ENCODE measurements at places on chromosomes 5 and 9. TPM values are rescaled to one million over a fixed set of nuclear protein-coding genes. Genes with fewer than 3 reads are reported as not detected.

Gene CYLC2
- total RNA-seq, result not detected

Gene SECISBP2
- 106 TPM for total RNA-seq

Gene SLCO6A1
- not detected for total RNA-seq

Gene ZNF462
- 11.0 TPM for total RNA-seq

Gene NSD1
- total RNA-seq, result 103 TPM

Gene SLC12A7
- total RNA-seq, result 88.0 TPM

Gene DPP7
- total RNA-seq, result 270 TPM

Gene MLANA
- total RNA-seq, result not detected

Gene ALDH1A1
- total RNA-seq, result 0.82 TPM

Gene SERF1A
- 10.5 TPM for total RNA-seq

Gene ANGPTL2
- 0.10 TPM for total RNA-seq

DNA sequence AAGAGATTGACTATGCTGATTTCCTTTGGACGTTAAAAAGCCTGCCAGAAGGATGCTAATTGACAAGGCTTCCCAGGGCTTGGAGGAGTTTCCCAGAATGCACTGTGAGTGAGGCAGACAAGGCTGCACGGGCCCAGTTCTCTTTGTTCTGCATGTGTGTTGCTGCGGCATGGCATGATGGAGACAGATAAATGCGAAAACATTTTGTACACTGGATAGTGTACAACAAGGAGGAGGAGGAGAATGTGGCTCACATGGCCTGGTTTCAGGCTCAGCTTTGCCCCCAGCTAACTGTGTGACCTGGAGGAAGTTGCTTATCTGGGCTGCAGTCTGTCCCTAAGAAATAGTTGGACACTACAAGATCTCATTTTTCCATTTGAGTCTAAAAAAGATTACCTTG is 135.5 kb upstream of the CPEB4 start:
- H3K27me3 ChIP-seq, result peaks cover 7% of the 10 kb centered on the region
- no peak overlapping the region for H3K4me3 ChIP-seq
- no peak overlapping the region for H3K27ac ChIP-seq
- no peaks in the 10 kb centered on the region for H3K4me1 ChIP-seq

- no peak for DNase-seq
- no peaks in the 10 kb centered on the region for H3K27me3 ChIP-seq
- H3K36me3 ChIP-seq, result peaks cover 46% of the 10 kb centered on the region
- peak overlapping the region; percentile 49 for H3K4me3 ChIP-seq
- H3K27ac ChIP-seq, result peak overlapping the region; percentile 100
- peaks cover 92% of the 10 kb centered on the region for H3K4me1 ChIP-seq
Measured at GRCh38 chr5:170287532-170287931, 10.0 kb downstream of the LCP2 start.

GRCh38 chr5:128334010-128334716 is 203.9 kb downstream of the FBN2 start:
- DNase-seq, result no peak
- H3K36me3 ChIP-seq, result peaks cover 2% of the 10 kb centered on the region
- no peak overlapping the region for H3K4me3 ChIP-seq
- no peaks in the 10 kb centered on the region for H3K4me1 ChIP-seq

DNA sequence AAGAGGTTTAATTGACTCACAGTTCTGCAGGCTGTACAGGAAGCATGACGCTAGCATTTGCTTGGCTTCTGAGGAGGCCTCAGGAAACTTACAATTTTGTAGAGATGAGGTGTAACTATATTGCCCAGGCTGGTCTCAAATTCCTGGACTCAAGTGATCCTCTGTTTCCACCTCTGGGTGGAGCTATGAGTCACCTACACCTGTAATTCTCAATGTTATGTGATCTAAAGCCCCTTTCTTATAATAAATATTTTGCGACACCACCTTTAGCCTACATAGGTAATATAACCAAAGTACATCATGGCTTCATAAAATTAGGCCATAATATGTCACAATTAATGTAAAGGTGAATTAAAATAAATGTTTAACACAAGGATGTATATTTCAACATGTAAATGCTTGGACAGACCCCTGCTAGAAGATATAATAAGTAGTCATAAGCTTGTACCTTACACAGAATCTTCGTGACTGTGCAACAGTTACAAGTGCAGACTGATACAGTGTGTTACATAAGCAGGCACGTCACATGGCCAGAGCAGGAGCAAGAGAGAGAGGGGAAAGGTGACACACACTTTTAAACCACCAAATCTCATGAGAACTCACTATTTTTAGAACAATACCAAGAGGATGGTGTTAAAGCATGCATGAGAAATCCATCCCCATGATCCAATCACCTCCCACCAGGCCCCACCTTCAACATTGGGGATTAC is 29.8 kb upstream of the SPINK4 start:
- H3K27ac ChIP-seq, result no peak overlapping the region
- H3K4me3 ChIP-seq, result no peak overlapping the region
- H3K27me3 ChIP-seq, result peaks cover 11% of the 10 kb centered on the region
- H3K4me1 ChIP-seq, result peaks cover 3% of the 10 kb centered on the region

GRCh38 chr9:129320575-129321285 is 142.7 kb upstream of the IER5L start:
- peak overlapping the region; percentile 74 for H3K4me3 ChIP-seq
- no peaks in the 10 kb centered on the region for H3K27me3 ChIP-seq
- H3K27ac ChIP-seq, result peak overlapping the region; percentile 27
- no peaks in the 10 kb centered on the region for H3K36me3 ChIP-seq

DNA sequence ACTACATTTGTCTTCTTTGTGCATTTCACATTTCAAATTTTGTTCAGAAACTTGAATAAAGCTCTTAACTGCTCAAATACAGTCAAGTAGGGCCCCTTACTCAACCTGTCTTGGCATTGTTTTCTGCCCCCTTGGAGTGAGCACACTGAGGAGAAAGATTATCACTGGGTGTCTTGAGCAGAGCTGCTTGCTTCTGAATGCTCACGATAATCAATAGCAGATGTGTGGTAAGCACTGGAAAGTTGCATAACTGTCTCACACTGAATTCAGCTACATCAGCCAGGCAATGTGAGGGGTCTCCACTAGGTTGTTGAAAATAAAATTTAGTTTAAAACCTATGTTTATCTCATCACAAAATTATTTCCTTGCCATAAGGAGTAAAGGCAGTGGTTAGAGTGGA is 7.8 kb upstream of the TNFAIP8 start:
- no peak overlapping the region for H3K4me3 ChIP-seq
- H3K27ac ChIP-seq, result peak overlapping the region; percentile 88
- no peak for DNase-seq
- peaks cover 2% of the 10 kb centered on the region for H3K36me3 ChIP-seq
- H3K4me1 ChIP-seq, result peaks cover 76% of the 10 kb centered on the region

- no peaks in the 10 kb centered on the region for H3K36me3 ChIP-seq
- H3K4me3 ChIP-seq, result no peak overlapping the region
- peaks cover 2% of the 10 kb centered on the region for H3K4me1 ChIP-seq
- H3K27me3 ChIP-seq, result peaks cover 20% of the 10 kb centered on the region
- no peak for DNase-seq
Measured at GRCh38 chr5:132205385-132206125, 22.1 kb downstream of the P4HA2 start.

- H3K4me1 ChIP-seq, result peaks cover 6% of the 10 kb centered on the region
- DNase-seq, result no peak
Measured at GRCh38 chr9:134725605-134725940, 84.0 kb downstream of the COL5A1 start.

DNA sequence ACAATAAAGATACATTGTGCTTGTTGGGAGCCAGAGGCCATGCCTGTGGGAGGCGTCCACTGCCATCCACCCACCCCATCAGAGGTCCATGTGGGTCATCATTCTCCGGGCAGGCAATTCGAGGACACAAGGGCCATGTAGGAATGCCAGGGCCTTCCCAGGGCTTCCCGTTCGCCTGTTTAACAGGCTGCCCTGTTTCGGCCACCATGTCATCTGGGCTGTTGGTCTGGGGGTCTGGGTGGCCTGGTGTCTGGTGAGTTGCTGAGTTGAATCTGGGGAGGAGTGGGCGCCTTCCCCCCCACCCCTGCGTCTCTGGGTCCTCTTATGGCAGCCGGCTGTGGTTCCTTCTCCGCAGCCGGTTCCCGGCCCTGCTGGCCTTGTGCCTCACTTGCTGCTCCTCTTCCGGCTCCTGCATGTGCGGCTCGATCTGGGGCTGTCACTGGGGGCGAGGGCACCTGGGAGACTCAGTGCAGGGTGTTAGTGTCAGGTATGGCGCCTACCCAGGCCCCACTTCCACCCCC is 117.4 kb downstream of the WNK2 start:
- DNase-seq, result no peak
- peaks cover 11% of the 10 kb centered on the region for H3K27me3 ChIP-seq

GRCh38 chr9:123053046-123053445 is 19.6 kb downstream of the GPR21 start:
- H3K27ac ChIP-seq, result no peak overlapping the region
- no peaks in the 10 kb centered on the region for H3K27me3 ChIP-seq
- DNase-seq, result no peak
- peaks cover 2% of the 10 kb centered on the region for H3K4me1 ChIP-seq

DNA sequence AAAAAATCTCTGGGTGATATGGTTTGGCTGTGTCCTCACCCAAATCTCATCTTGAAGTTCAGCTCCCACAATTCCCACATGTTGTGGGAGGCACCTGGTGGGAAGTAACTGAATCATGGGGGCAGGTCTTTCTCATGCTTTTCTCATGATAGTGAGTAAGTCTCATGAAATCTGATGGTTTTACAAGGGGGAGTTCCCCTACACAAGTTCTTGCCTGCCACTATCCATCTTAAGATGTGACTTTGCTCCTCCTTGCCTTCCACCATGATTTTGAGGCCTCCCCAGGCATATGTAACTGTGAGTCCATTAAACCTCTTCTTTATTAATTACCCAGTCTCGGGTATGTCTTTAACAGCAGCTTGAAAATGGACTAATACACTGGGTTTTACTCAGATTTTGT is 513.9 kb downstream of the TLE4 start:
- H3K36me3 ChIP-seq, result no peaks in the 10 kb centered on the region
- no peaks in the 10 kb centered on the region for H3K4me1 ChIP-seq
- H3K27me3 ChIP-seq, result peaks cover 6% of the 10 kb centered on the region

GRCh38 chr5:91281401-91281800 is 101.7 kb downstream of the ARRDC3 start:
- H3K27me3 ChIP-seq, result no peaks in the 10 kb centered on the region
- no peak for DNase-seq
- peaks cover 28% of the 10 kb centered on the region for H3K4me1 ChIP-seq
- no peak overlapping the region for H3K4me3 ChIP-seq

GRCh38 chr9:13688223-13688989 is 408.9 kb upstream of the MPDZ start:
- DNase-seq, result no peak
- no peak overlapping the region for H3K27ac ChIP-seq
- no peaks in the 10 kb centered on the region for H3K27me3 ChIP-seq
- no peak overlapping the region for H3K4me3 ChIP-seq

DNA sequence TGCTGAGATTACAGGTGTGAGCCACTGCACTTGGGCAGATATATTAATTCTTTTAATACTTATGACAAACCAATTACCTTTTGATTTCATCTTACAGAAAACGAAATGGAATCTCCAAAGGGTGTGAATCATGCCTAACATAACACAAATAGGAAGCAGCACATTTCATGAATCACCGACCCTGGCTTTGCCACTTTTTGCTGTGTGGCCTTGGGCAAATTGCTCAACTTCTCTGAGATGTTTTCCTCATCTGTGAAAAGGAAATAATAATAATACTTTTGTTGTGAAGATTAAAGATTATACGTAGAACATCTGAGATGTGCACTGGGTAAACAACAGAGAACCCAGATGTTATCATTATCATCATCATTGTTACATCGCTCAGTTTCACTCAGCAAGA is 50.7 kb upstream of the FREM1 start:
- no peak for DNase-seq
- H3K4me1 ChIP-seq, result peaks cover 7% of the 10 kb centered on the region
- H3K36me3 ChIP-seq, result no peaks in the 10 kb centered on the region
- H3K4me3 ChIP-seq, result no peak overlapping the region
- H3K27me3 ChIP-seq, result peaks cover 8% of the 10 kb centered on the region
- H3K27ac ChIP-seq, result no peak overlapping the region

GRCh38 chr5:37391591-37391990 is 12.5 kb downstream of the WDR70 start:
- peaks cover 18% of the 10 kb centered on the region for H3K4me1 ChIP-seq
- H3K36me3 ChIP-seq, result peaks cover 8% of the 10 kb centered on the region
- DNase-seq, result no peak
- no peak overlapping the region for H3K27ac ChIP-seq
- H3K4me3 ChIP-seq, result no peak overlapping the region
- H3K27me3 ChIP-seq, result no peaks in the 10 kb centered on the region

- peaks cover 14% of the 10 kb centered on the region for H3K4me1 ChIP-seq
- peaks cover 10% of the 10 kb centered on the region for H3K27me3 ChIP-seq
- H3K36me3 ChIP-seq, result no peaks in the 10 kb centered on the region
- H3K27ac ChIP-seq, result peak within 1 kb of the TSS; percentile 90
- peak; percentile 22 for DNase-seq
Measured at GRCh38 chr5:43191740-43192557, at the start of gene NIM1K. Gene NIM1K, plus strand, starts transcription at chr5:43192225. Its CDS starts 53,551 bp downstream, at chr5:43245776.

Data from T-helper 17 cell (primary cell).